ENCODE measurements at places on chromosomes 6 and 20. TPM values are rescaled to one million over a fixed set of nuclear protein-coding genes. Genes with fewer than 3 reads are reported as not detected.
A peak's percentile ranks its signal among the peaks of the same experiment; 100 is the strongest.

- no peak for DNase-seq
Observed at GRCh38 chr20:13442986-13443385, 195.7 kb downstream of the TASP1 start.

DNA sequence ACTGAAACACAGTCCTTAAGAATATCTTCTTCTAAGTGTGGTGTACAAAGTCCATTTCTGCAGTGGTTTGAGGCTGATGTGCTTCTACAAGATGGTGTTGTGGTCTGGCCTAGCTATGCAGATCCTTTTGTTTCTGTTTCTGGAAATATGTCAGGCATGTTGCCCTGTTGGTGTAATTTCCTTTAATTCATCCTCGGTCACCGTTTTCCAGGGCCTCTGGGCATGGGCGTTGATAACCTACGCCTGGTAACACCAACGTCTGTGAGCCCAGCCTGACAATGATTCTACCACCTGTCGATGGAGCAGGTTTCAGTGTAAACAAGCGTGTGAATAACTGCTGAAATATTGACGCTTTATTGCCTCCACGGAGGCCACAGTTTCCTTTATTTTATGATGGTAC lies 33.3 kb upstream of the AFDN start:
- DNase-seq, result no peak

DNA sequence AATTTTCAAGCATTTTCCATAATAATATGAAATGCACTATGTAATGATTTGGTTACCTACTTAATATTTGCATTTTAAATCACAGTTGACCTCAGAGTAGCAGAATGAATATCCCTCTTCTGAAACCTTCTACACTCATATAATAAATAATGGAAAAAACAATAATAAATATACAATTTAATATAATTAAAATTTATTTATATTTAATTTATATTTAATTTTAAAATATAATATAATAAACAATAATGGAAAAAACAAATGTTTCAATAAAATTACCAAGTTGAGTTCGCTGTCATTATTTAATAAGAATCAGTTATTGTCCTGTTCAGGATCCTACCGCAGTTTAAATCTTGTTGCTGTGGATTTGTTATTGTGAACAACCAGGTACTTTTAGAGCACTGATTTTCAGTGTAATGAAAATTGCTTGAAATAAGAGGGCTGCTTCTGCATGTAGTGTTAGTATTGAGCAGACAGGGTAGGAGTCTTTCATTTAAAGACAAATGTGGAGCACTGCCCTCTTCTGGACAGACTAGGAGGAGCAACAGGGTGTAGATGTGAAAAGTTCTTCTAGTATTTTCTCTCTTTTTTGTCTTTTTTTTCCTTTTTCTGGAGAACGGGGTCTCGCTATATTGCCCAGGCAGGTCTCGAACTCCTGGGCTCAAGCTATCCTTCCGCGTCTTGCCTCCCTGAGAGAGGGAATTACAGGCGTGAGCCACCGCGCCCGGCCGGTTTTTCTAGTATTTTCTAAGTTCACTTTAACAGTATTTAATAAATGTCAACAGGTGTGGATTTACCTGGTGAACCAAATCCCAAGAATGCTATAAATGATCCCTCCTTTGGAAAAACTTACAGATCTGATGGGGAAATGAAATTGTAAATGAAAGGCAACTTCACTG lies 13.6 kb downstream of the TRAPPC3L start:
- peak; percentile 77 for DNase-seq

GRCh38 chr20:17898548-17898994 lies 70.0 kb downstream of the SNX5 start:
- peak; percentile 80 for DNase-seq

- DNase-seq, result no peak
Observed at GRCh38 chr6:99121748-99122147, 174.0 kb upstream of the FBXL4 start.

SSTR4 gene
- not detected for total RNA-seq

ADGRB3 gene
- not detected for total RNA-seq
